ENCODE measurements at places on chromosomes 1 and 21.

DNA sequence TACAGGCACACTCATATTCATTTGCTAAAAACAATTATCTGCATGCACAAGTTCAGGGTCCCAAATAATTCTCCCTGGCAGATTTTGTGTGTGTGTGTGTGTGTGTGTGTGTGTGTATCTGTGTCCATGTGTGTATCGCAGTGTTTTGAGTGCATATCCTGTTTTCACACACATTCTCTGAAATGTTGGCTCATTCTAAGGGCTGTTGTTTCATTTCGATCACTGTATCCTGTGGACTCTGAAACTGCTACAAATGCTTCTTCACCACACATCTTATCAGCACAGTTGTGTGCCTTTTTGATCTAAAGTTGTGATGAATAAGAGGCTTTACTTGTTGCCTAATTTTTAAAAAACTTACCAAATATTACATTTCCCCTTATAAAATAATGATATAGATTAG, 34.6 kb downstream of the NR5A2 start:
- DNase-seq = no peak

DNA sequence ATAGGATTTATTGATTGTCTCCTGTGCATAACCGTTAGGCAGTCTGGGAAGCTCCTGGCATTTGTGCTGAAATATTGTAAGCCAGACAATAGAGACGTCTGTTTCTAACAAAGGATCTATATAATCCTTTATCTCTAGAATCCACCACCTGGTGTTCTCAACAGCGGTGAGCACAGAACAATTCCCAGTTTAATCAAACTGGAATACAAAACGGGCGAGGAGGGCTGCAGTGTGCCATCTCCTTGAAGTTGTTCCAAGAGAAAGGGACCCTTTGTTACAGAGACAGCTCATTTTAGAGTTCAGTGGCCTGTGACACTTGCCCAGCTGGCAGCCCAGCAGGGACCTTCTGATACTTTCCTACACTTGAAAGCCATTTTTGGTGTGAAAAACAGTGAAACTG, 162.8 kb upstream of the IVNS1ABP start:
- no peak for DNase-seq

- peak; percentile 45 for DNase-seq
Measured at GRCh38 chr1:86779308-86780191, 75.2 kb downstream of the SH3GLB1 start.

DNA sequence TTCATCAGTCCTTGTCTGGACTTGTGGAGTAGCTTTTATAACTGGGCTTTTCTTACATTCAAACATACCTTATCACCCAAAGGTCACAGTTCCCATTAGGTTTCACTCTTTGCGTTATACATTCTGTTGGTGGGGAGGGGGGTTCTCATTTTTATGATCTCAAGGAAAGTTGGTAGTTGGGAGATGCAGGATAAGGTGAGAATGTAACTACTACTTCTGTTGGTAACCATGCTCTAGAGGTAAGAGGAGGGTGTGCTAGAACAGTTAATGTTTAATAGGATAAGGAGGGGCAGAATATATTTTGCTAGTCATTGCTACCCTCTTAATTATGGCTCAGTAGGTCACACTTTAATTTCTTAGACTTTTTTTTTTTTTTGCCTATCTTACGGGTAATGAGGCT, 10.7 kb downstream of the YBX1 start:
- DNase-seq = no peak
